ENCODE measurements at places on chromosomes 5 and 9.
A peak's percentile ranks its signal among the peaks of the same experiment; 100 is the strongest.

- DNase-seq: no peak
These were observed 115.5 kb upstream of the STARD4 start for GRCh38 chr5:111627862-111628261.

DNA sequence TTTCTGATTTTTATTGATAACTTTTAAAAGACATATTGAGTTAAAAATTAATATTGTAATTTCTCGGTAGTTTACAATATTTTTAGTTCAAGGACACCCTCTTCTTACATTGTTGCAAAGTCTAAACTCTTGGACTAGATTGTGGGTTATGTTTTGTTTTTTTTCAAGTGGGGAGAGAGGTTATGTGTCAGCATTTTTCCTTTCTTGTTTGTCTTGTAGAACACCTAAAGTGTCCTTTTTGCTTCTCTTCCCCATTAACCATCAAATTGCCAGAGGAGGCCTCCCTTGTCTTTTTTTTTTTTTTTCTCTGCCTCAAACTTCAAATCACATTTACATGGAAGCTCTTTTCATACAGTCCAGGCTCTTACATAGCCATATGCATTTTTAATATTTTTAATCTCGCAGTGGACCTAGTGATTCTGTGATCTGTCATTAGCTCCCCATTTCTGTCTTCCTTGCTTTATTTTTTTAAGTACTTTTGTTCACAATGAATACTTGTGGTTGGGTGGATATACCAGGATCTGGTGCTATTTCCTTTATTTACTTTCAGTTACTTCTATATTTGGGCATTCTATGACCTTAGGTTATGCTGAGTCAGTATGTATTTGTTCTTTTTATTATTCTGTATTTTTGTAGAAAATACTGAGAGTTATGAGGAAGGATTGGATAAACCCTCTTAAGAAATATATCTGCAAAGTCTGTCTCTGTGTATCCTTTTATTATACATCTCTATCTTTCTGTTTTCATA lies 2280.6 kb upstream of the ACO1 start:
- DNase-seq: no peak

DNA sequence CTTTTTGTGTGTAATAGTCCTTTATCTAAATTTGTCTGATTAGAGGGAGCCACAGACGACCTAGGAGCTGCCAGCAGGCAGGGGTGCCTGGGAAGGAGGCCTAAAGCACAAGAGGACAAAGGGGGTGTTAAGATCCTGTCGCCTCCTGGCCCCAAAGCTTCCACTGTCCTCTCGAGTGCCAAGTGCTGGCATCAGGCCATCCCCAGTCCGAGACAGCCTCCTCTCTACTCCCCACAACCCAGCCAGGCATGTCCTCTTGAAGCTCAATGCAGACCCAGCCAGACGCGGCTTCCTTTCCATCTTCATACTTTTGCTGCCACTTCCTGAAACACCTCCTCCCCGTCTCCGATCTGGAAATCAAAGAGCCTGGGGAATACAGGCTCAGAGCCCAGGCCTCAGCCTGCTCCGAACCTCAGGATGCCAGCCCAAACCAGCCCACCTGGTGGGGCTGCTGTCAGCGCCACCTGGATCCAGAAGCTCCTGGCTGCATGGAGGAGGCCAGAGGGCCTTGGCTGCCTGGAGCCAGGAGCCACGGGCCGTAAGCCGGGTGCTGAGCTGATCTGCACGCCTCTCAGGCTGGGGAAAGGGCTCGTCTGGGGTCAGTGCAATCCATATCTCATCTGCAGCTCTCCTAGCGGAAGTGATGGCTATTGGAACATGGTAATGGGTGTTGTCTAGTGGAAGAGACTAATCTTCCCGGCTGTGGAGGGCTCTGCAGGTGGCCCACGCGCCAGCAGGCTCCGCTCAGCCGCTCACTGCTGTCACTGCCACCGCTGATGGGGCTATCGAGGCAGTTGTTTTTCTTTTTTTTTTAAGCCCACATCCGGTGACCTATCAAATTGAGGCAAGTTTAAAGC lies 60.2 kb upstream of the FUBP3 start:
- no peak for DNase-seq

DNA sequence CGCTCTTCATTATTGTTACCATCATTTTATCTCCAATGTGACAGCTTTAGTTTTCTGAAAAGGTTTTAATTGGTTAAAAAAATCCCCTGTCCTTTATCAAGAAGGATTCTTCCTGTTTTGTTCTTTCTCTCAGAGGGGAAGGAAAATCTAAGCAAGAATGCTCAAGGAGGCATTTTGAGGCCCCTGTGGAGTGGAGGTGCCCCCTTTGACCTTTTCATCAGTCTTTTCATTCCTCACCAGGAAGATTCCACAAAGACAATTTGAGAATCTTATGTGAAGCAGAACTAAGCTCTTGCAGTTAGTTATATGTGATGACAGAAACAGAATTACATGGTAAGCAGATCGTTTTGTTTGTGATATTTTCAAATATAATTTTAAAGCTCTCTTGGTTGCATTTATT lies 489.6 kb downstream of the MAN2A1 start:
- no peak for DNase-seq

GRCh38 chr5:25448190-25448621 lies 803.4 kb upstream of the CDH10 start:
- DNase-seq: no peak

- no peak for DNase-seq
These were observed 325.3 kb upstream of the GRAMD2B start for GRCh38 chr5:126097876-126098275.

GRCh38 chr9:89863141-89863540 lies 258.3 kb downstream of the GADD45G start:
- no peak for DNase-seq

GRCh38 chr5:58156973-58157701 lies 302.7 kb downstream of the PLK2 start:
- DNase-seq: no peak

DNA sequence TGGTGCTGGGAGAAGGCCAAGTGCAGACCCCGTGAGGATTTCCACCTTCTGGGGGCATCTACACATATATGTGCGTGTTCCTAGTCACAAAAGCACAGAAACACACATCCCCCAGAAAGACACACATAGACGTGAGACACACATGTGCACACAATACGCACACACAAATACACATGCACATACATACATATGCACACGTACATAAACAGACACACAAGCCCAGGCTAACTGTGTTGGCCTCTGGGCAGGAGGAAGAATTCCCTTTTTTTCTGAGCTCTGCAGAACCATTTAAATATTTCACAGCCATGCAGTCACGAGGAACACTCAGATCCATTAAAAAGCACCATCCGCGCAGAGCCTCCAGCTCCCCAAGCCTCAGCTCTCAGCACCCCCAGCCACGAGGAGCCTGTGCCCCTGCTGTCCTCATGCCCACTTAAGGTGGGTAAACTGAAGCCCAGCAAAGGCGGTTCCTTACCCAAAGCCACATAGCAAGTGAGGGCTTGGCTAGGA lies 5.3 kb downstream of the NINJ1 start:
- DNase-seq: no peak

GRCh38 chr9:86181379-86182315 lies 77.8 kb downstream of the C9orf153 start:
- DNase-seq: no peak

- DNase-seq: no peak
These were observed 62.1 kb downstream of the DCP2 start for GRCh38 chr5:113038714-113039113.

- DNase-seq: no peak
These were observed 1.7 kb downstream of the SLIT3 start for GRCh38 chr5:169299191-169299662.

- DNase-seq: no peak
These were observed 505 bp upstream of the ACER2 start for GRCh38 chr9:19408316-19408692.

- no peak for DNase-seq
These were observed 160.9 kb upstream of the MVB12B start for GRCh38 chr9:126165755-126166154.

DNA sequence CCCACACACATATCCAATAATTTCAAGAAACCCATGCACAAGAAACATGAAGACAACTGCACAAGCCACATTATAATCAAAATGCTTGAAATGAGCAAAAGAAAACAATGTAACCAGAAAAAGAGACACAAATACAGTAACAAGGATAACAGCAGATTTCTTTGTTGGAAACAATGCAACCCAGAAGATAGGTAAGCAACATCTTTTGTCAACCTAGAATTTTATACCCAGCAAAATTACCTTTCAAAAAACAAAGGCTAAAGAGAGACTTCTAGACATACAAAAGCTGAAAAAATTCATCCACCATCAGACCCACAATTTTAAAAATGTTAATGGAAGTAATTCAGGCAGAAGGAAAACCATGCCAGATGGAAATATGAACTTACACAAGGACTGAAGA lies 5.0 kb upstream of the COL23A1 start:
- DNase-seq: no peak

DNA sequence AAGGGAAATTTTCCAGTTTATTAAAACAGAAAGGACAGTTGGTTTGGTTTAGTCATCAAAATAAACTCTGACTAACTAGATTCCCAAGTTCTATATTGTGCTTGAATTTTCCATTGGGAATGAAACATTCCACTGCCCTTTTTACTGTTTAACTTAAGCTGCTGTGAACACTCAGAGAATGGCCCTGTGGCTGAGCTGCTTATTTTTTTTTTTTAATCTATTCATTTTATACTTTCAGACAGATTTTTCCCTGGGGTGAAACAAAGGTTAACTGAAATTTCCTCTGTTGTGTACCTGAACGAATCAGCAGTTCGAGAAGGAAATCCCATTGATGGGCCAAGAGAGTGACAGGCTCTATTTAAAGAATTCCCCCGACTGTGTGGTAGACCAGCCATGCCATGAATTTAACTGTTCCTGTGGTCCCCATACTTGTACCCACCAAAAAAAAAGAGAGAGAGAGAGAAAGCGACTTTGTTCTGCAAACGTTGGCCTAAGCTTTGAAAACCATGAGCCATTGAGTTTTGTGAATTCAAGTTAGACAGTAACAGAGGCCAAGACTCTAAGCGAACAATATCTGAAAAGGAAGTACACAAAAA lies 138.7 kb upstream of the GRHPR start:
- no peak for DNase-seq

DNA sequence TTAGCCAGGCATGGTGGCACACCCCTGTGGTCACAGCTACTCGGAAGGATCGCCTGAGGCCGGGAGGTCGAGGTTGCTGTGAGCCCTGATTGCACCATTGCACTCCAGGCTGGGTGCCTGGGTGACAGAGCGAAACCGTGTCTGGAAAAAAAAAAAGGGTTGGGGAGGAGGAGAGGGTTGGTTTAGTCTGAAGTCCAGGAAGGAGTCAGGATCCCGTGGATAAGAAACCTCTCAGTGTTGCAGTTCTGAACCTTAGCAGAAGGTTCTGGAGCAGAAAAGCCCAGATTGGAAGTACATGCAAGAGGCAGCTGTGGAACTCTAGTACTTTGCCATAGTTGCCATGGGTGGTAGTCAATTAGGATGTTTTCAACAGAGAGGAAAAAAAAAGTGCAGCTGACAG lies 125.2 kb upstream of the CPEB4 start:
- DNase-seq: no peak

GRCh38 chr9:95090871-95091577 lies 226.5 kb downstream of the FANCC start:
- no peak for DNase-seq

DNA sequence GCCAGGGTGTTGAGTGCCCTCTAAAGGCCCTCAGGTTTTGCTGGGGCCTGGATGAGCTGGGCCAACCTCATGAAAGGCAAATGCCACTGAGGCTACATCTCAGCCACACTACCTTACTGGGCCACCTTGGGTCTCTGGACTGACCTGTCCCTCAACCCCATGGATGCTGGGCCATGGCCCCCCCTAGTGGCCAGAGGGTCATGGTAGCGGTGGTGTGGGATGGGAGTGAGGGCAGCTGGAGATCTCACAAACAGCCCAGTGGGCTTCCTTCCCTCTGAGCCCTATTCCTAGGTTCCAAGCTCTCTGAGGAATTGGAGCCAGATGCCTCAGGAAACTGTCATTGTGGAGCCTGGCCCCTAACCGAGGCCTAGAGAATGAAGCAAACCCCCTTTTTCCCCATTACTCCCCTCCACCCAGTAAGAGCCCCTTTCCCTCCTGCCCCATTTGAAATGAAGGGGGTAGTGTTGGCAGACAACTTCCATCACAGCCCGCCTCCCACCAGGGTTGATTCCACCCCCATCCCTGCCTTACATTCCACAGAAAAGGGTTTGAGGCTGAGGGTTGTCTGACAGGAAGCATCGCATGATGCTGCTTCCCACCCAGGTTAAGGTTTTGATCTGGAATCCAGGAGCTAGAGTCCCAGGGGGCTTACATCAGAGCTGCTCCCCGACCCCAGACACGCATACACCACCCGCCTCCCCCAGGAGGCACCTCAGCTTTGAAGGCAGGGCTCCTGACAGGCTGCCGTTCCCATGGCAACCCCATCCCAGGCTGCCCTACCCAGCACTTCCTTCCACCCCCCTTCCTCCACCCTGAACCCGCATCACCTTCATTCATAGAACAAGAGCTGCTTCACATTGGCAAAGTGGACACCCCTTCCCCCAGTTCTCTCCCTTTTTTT lies 63.9 kb downstream of the PCDH1 start:
- DNase-seq: peak; percentile 53

DNA sequence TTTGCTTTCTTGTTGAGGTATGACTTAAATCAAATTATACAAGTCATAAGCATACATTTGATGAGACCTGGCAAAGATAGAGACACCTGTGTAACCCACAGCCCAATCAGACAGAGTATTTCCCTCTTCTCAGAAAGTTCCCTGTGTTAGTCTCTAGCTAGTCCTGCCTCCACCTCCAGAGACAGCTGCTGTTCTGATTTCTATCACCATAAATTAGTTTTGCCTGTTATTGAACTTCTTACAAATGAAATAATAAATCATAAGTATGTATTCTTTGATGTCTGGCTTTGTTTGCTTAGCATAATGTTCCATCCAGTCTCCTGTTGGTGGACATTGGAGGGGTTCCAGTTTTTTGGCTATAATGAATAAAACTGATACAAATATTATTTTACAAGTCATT lies 194.5 kb downstream of the ICE1 start:
- DNase-seq: no peak

DNA sequence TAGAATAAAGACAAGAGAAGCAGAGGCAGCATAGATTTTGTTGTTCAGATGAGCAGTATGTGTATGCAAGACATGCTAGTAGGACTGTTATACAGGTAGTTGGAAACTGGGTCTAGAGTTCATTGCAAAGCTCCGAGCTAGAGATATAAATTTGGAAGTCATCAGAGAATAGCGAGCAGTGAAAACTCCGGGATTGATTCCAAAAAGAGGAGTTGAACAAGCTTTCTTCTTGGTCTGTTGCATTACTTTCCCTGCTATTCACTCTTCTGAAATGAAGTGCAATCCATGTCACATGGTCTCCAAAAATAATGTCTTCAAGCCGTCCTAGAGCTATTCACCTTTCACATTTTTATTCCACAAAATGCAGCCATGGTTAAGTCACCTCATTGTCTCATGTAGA lies 67.9 kb upstream of the ZNF462 start:
- DNase-seq: no peak

- DNase-seq: no peak
These were observed 86.9 kb downstream of the MACIR start for GRCh38 chr5:103345461-103345860.

DNA sequence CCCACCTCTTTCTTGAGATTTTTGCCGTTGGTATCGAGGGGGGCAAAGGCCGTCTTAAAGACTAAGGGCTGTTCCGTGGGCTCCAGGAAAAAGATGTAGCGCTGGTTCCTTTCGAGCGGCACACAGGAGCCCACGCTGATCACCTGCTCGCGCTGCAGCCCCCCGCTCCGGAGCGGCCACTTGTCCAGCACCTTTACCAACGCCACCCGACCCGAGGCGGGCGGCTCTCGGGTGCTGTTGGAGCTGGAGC lies 781 bp downstream of the NRG2 start:
- DNase-seq: no peak

All from activated naive CD4-positive, alpha-beta T cell treated with anti-CD3 and anti-CD28 coated beads, Interleukin-2, amount 10 ng/mL, durations not matched to agents 7 days and 5 days (primary cell).